GM13976 (cell line): ENCODE measurements at places on chromosomes 2 and 18.

GRCh38 chr18:52602820-52603219 lies 262.8 kb downstream of the DCC start:
- no peak for DNase-seq

- no peak for DNase-seq
Observed at GRCh38 chr2:117714110-117714509, 100.4 kb upstream of the DDX18 start.

DNA sequence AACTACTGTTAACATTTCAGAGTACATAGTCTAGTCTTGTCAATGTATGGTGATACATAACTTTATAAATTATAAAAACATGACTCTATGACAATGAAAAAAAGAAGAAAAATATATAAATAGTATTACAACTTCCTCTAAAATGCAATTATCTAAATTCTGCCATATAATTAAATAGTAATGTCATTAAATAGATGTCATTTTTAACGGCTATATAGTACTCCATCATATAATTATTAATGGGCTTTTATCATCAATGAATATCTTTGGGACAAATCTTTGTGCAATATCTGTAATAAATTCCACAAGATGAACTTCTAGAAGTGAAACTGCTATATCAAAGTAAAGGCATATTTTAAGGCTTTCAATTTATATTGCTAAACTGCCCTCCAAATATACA lies 24.8 kb downstream of the ATF2 start:
- no peak for DNase-seq

DNA sequence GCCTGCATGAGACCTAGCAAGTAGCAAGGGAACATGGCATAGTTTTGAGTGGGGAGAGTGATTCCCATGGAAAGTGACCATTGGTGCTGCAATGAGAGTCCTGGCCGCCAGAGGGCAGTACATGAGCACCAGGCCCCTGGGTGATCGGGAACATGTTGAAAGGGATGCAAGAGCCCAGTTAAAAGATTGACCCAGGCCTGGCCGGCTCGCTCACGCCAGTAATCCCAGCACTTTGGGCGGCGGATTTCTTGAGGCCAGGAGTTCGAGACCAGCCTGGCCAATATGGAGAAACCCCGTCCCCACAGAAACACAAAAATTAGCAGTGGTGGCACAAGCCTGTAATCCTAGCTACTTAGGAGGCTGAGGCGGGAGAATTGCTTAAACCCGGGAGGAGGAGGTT lies 22.2 kb downstream of the FAP start:
- DNase-seq: peak; percentile 60

DNA sequence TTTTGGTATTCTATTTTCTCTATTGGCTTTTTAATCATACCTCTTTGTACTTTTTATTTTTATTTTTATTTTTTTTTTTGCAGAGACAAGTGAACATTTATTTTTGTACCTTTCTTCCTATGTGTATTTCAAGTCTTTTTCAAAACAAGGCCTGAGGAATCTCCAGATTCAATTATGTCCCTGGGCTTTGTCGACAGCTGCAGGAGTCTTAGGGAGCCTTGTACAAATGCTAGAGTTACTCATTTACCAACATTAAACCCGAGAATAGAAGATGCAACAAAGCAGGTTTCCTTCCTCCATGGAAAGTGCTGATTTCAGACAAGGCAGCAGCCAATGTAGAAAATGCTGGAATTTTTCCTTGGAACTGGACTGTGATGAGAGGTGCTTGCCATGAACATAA lies 242.8 kb downstream of the TNS1 start:
- no peak for DNase-seq

DNA sequence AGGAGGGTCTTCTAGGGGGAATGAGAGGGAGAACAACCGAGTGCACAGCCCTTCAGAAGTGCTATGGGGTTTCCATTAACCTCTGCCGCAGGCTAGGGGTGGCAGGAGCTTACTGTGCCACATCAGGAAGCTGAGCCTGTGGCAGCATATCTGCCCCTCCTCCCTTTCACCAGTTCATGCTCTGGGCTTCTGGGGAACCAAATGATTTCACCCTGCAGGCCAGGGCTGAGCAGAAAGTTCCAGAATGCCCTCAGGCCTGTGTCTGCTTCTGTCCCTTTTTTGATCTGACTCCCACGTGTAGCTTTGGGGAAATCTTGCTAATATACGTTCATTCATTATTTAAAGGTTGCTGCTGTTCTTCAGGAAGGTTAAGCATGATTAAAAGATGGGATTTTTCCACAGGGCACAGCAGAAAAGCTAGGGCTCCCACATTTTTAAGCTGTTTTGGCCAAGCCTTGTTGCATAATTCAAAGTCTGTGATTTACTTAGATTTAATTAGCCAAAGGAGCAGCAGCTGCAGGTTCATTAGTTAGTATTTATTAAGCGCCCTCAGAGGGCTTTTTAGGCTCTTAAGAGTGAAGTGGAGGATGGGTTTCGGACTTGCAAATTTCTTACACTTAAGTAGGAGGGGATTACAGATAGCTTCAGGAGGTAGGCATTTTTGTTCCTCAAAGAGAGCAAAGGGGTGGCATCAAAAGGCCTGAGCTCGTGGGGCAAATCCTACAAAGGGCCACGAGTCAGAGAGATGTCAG lies 10.2 kb downstream of the TMEM247 start:
- no peak for DNase-seq

- DNase-seq: no peak
Observed at GRCh38 chr2:235659767-235660322, 166.0 kb downstream of the AGAP1 start.

DNA sequence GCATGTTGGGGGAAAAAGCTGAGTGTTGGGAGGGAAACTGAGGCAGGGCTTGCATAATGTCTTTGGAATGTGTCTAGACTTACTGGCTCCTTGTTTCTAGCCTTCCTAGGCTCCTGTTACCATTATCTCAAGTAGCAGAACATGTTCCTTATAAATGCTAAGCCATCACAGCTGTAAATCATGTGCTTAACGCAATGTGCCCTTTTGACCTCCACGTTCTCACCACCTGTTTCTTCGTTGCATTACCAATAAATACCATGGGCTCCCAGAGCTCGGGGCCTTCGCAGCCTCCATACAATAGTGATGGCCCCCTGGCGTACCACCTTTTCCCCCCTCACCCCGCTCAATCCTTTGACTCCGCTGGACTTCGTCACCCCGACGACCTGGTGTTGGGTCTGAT lies 54.0 kb upstream of the CWC22 start:
- DNase-seq: no peak
